ENCODE measurements at places on chromosomes 3 and 15.

- no peak for DNase-seq
Measured at GRCh38 chr3:131807822-131808221, 227.0 kb downstream of the CPNE4 start.

DNA sequence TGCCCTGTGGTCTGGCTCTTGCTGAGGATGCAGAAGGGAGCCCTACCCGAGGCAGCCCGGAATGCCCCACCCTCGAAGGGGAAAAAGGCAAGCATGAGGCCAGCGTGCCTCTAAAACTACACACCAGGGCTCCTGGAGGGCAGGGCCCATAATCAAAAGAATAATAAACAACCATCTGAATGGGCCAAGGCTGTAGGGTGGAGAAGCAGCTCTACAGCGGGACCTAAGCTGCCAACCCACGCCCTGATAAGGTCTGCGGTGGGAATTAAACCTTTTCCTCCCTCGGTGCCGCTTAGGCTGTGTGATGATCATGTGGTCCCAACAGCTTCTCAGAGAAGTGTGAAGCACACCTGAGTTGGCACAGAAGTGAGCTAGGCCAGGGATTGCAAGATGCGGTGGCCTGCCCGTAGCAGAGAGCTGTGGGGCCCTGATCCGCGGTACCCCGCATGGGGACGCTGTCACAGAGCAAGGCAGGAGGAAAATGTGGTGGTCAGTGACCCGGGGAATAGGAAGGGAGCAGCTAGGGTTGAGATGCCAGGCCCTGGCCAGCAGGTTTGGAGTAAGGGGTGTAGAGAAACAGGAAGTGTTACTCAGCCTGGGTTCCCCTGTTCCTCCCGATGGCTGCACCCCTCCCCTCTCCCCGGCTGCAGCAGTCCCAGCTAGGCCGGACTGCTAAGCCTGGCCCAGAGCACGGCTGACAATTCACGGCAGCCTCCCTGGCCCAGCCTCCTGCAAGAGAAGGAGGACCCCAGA lies 1.1 kb upstream of the C15orf62 start:
- DNase-seq, result no peak

GRCh38 chr3:46416125-46416810 lies 9.2 kb downstream of the CCRL2 start:
- DNase-seq, result no peak

DNA sequence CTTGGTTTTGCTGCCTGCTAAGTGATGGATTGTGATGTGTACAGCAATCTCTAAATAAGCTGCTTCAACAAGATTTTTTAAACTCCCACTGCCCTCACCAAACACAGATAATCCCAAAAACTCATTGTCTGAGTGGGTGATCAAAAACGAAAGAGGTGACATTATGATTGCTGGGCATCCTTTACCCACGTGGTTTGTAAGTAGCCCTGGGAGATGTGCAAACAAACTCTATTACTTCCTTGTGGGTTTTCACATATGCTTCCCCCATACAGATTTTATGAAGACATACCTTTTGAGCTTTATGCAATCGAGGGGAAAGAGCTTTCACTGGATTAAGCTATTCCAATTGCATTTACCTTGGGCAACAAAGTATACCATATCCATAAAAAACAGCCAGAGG lies 1000.4 kb downstream of the FHIT start:
- no peak for DNase-seq

DNA sequence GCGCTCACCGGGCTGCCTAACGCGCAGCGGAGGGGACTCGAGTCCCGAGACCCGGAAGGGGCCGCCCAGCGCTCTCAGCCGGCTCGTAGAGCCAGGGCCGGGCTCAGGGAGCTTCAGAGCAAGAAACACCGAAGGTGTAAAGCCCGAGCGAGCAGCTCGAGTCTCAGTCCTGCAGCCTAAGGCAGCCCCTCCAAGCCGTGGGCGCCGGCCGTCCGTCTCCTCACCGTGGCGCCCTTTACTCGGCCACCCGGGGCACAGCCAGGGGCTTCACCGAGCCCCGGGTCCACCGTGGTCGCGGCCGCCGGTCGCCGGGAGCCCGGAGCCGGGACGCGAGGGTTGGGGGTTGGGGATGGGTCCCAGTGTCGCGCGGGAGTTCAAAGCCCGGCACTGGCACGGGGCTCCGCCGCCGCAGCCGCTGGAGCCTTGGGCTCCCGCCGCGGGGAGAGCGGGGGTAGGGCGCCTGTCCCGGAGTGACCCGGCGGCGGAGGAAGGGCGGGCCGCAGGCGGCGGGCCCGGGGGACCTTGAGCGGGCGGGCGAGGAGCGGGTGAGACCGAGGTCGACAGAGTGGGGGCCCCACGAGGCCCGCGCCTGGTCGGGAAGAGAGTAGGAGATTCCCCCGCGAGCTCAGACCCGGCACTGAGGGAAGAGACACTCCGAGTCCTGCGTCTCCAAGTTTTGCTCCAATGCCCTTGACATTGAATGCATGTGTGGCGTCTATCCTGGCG lies 26.9 kb upstream of the THRB start:
- DNase-seq, result no peak

All from stimulated activated CD8-positive, alpha-beta memory T cell treated with anti-CD3 and anti-CD28 coated beads, Interleukin-15, amount 100 ng/mL, for 48 hours (primary cell).